Activated T-helper 1 cell treated with anti-CD3 and anti-CD28 coated beads, Interleukin-12 subunit alpha, Interleukin-12 subunit beta, Interleukin-2, Interleukin-4 antibody, amounts not matched to agents 30 ng/mL and 10 ng/mL and 1 ng/mL, durations not matched to agents 14 hours and 24 hours and 36 hours (primary cell): ENCODE measurements at places on chromosomes 5 and 9.

DNA sequence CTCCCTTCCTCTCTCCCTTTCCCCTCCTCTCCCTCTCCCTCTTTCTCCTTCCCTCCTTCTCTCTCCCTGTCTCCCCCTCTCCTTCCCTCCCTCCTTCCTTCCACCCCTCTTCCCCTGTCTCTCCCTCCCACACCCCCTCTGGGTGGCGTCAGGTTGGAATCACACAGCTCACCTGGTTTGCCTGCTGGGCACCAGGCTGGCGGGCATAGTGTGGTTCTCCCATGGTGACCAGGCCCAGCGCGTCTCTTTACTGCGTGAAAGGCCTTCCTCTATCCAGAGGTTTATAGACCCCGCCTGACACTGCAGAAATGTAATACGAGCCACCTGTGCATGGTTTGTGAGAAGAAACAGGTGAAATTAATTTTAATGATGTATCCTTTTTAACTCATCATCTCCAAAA lies 76.2 kb downstream of the MRPL36 start:
- no peak for DNase-seq
- H3K4me3 ChIP-seq = no peak overlapping the region
- no peak overlapping the region for H3K27ac ChIP-seq
- no peaks in the 10 kb centered on the region for H3K4me1 ChIP-seq
- H3K36me3 ChIP-seq = no peaks in the 10 kb centered on the region
- peaks cover 2% of the 10 kb centered on the region for H3K27me3 ChIP-seq

DNA sequence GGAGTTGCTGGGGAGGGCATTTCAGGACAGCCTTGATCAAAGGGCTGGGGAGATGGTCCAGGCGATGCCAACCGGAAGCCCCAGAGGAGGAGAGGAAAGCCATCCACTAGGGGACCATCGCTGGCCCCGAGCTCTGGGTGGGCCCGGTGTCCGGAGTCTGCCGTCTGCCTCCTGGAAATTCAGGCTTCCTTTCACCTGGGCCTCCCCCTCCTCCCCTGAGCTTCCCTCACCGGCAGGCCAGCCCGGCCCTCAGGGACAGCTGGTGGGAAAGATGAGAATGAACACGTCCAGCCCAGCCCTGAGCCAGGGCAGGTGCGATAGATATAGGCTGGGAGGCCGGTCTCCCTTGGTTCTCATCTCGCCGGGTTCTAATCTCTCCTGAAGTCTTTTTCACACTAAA lies 17.2 kb downstream of the IRX4 start:
- H3K27ac ChIP-seq = no peak overlapping the region
- no peak for DNase-seq
- H3K36me3 ChIP-seq = no peaks in the 10 kb centered on the region
- H3K4me3 ChIP-seq = no peak overlapping the region

GRCh38 chr5:42168091-42168670 lies 243.1 kb downstream of the FBXO4 start:
- no peaks in the 10 kb centered on the region for H3K27me3 ChIP-seq
- no peak overlapping the region for H3K4me3 ChIP-seq
- H3K36me3 ChIP-seq = no peaks in the 10 kb centered on the region
- no peaks in the 10 kb centered on the region for H3K4me1 ChIP-seq
- no peak overlapping the region for H3K27ac ChIP-seq

- H3K27ac ChIP-seq = no peak overlapping the region
- no peaks in the 10 kb centered on the region for H3K27me3 ChIP-seq
- no peaks in the 10 kb centered on the region for H3K4me1 ChIP-seq
- no peak overlapping the region for H3K4me3 ChIP-seq
- H3K36me3 ChIP-seq = no peaks in the 10 kb centered on the region
- DNase-seq = no peak
Observed at GRCh38 chr5:141042555-141042954, 8.6 kb upstream of the PCDHB1 start.

DNA sequence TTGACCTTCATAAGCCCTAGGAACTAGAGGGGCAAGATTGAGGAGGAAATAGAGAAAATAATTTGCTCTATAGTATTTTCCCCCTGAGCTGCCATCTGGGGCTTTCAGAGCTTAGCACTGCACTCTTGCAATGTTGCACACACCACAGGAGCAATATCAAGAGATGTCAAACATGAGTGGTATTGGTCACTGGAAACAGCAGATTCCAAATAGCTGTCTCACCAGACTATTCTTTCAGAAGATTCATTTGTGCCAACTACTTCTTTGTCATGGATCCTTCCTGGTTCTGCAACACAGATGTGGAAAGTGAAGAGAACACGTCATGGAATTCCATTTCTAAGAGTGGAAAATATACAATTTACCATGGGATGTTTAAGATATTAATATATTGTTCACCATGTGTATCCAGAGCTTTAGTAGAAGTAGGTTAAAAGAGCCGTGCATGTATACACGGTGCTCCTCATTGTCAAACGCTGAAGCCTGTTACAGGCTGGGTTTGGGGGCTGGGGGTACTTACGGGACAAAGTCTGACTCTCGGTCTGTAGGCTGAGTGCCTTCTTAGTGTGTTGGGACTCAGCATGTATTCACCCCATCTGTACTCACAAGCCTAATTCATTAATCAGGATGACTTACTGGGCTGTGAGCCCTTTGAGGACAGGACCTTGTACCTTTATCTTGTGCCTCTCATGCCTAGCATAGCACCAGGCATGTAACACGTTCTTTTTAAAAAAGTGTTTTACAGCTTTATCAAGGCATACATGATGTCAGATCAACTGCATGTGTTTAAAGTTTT lies 31.4 kb upstream of the GDNF start:
- no peak overlapping the region for H3K27ac ChIP-seq
- H3K36me3 ChIP-seq = no peaks in the 10 kb centered on the region
- H3K4me1 ChIP-seq = no peaks in the 10 kb centered on the region
- peaks cover 3% of the 10 kb centered on the region for H3K27me3 ChIP-seq

DNA sequence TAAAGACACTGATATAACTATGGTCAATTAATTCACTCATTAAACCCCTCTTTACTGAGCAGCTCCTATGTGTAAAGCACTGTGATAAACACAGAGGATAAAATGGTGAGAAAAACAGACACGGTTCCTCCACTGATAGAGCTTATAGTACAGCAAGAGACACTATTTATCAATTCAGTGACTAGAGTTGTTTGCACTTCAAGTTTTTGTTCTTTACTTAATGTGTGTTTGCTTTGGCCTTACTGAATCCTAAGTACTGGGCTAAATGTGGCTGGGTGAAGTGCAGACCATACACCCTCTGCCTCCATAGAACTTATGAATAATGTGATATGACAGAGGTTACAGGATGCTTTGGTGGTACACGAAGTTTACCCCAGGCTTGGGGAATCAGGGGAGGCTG lies 80.1 kb upstream of the ITGA1 start:
- peaks cover 79% of the 10 kb centered on the region for H3K4me1 ChIP-seq
- peak overlapping the region; percentile 2 for H3K4me3 ChIP-seq
- H3K27me3 ChIP-seq = no peaks in the 10 kb centered on the region
- H3K27ac ChIP-seq = no peak overlapping the region
- DNase-seq = no peak

DNA sequence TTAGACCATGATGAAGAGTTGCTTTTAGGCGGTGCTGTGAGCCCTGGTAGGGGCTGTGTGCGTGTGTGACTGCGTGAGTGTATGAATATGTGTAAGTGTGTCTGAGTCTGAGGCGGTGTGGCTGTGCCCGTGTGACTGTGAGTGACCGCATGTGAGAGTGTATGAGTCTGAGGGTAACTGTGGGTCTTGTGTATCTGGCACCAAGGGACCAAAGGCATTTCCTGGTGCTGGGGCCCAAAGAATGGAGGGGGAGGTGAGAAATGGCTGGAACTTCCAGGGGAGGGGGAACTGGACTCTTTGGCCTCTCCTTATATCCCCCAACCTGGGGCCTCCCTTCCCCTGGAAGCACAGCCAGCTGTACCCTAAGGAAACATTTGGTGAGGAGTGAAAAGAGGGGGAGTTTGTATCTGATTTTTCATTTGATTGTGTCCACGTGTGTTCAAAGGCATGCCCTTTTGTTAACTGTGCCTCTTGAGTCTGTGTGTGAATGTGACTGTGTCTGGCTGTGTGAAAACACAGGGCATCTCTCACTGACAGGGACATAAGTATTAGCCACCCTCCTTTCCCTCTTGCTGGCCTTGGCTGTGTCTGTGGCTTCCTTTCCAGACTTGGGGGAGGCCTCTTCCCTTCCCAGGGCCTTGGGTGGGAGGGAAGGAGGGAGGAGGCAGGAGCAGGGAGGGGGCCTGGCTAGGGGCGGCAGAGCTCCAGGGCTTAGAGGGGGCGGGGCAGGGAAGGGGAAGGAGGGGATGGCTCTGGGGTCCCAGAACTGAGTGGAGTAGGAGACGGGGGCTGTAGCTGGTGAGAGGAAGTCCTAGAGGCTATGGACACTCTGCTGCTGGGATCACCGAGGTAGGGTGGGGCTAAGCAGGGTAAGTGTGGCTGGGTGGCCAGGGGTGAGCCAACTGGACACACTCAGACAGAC lies 1.4 kb downstream of the IL11RA start:
- DNase-seq = no peak
- peaks cover 18% of the 10 kb centered on the region for H3K36me3 ChIP-seq
- H3K4me1 ChIP-seq = peaks cover 22% of the 10 kb centered on the region
- H3K27me3 ChIP-seq = no peaks in the 10 kb centered on the region
- no peak overlapping the region for H3K4me3 ChIP-seq

DNA sequence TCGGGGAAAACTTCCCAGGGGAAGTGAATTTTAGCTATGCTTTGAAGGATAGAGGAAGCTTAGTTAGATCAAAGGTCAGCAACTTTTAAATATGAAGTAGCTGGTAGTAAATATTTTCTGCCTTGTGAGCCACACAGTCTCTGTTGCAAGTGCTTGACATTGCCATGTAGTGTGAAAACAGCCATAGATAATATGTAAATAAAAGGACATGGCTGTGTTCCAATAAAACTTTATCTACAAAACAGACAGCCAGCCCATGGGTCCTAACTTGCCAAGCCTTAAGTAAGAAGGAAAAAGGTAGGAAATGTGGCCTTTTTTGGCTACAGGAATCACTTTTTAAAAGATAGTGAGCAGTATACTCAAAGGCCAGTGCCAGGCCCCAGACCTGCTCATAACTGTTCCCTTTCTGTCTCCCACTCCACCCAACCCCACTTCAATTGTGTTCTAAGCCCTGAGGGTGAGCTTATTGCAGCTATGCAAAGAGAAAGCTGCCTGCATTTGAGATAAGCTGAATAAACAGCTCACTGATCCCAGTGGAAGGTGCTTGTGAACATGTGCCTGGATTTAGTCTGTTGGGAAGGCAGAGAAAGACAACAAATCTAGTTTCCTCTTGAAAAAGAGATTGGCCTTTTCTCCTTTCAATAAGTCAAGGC lies 113.0 kb upstream of the TRIM32 start:
- DNase-seq = no peak
- no peaks in the 10 kb centered on the region for H3K36me3 ChIP-seq
- no peak overlapping the region for H3K4me3 ChIP-seq
- H3K4me1 ChIP-seq = no peaks in the 10 kb centered on the region

- H3K36me3 ChIP-seq = no peaks in the 10 kb centered on the region
- no peak overlapping the region for H3K27ac ChIP-seq
Observed at GRCh38 chr9:14395317-14396082, 81.6 kb upstream of the NFIB start.

GRCh38 chr5:9324348-9325077 lies 221.4 kb downstream of the SEMA5A start:
- H3K27ac ChIP-seq = no peak overlapping the region
- no peaks in the 10 kb centered on the region for H3K4me1 ChIP-seq
- H3K36me3 ChIP-seq = no peaks in the 10 kb centered on the region
- no peak overlapping the region for H3K4me3 ChIP-seq
- no peak for DNase-seq

DNA sequence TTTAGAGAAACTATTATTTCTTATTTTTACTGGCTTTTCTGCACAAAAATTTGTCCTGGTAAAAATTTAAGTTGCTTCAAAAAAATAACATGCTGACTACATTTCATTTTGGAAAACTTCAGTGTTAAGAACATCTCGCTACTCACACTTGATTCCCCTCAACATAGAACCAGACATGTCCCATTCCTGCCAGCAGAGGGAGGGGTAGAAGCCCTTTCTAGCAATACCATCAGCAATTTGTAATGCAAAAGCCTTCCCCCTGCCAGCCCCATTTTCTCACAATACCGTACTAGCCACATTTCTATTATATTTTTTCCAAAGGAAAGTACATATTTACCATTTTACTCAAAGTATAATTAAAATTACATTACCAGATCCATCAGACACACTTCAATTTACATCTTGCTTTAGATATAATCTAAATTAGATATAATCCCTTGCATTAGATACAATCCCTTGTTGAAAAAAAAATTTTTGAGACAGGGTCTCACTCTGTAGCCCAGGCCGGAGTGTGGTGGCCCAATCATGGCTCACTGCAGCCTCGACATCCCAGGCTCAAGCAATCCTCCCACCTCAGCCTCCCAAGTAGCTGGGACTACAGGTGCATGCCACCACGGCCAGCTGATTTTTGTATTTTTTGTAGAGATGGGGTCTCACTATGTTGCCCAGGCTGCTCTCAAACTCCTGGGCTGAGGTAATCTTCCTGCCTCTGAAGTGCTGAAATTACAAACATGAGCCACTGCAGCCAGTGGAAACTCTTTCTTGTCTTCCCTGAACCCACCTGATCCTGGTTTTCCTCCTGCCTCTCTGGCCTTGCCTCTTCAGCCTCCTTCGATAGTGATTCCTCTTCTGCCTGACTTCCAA lies 39.6 kb upstream of the IDNK start:
- H3K27me3 ChIP-seq = no peaks in the 10 kb centered on the region
- no peaks in the 10 kb centered on the region for H3K4me1 ChIP-seq
- H3K27ac ChIP-seq = no peak overlapping the region
- no peak overlapping the region for H3K4me3 ChIP-seq
- no peak for DNase-seq

- no peak for DNase-seq
- H3K27ac ChIP-seq = no peak overlapping the region
- H3K4me3 ChIP-seq = no peak overlapping the region
- H3K36me3 ChIP-seq = no peaks in the 10 kb centered on the region
- peaks cover 31% of the 10 kb centered on the region for H3K27me3 ChIP-seq
Observed at GRCh38 chr9:124780060-124780756, 3.3 kb downstream of the OLFML2A start.

DNA sequence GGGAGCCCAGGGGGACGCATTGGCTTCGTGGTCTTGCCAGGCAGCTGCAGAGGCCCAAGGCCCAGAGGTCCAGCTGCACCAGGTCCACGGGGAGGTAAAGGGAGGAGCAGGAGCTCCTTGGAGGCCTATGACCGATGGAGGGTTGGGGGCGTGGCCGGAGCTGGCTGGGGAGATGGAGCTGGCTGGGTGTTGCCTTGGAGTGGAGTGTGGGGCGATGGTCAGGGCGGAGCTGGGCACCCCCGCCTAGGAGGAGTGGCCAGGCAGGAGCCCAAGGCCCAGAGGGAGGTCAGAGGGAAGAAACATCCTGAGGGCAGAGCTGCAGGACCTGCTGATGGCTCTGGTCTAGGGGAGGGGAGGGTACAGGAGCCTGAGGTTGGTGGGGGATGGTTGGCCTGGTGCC lies 44.6 kb downstream of the KCNT1 start:
- H3K27ac ChIP-seq = no peak overlapping the region
- no peak for DNase-seq

GRCh38 chr5:77957931-77958521 lies 181.9 kb upstream of the TBCA start:
- H3K36me3 ChIP-seq = no peaks in the 10 kb centered on the region
- no peak for DNase-seq
- H3K4me3 ChIP-seq = no peak overlapping the region
- peaks cover 36% of the 10 kb centered on the region for H3K27me3 ChIP-seq
- H3K27ac ChIP-seq = no peak overlapping the region
